ENCODE measurements at places on chromosomes 4 and X.

DNA sequence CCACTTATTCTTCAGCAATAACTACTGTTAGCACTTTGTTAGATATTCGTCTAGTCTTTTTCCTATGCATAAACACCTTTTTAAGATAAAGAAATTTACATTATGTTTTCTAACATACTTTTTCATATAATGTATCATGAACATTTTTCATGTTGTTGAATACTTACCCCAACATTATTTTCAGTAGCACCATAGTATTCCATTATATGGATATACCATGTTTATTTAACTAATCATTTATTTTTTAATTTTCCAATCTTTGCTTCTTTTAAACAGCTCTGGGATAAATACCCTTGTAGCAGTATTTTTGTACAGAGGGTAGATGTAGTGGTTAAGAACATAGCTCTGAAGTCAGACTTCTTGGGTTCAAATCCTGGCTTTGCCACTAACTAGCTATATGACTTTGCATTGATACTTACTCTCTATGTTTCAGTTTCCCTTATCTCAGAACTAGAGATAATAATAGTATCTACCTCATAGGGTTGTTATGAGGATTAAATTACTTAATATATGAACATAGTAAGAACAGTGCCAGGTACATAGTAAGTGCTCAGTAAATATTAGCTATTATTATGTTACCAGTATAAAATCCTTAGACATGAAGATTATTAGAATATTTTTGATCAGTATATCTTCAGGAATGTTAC, 11.3 kb downstream of the EXOC1 start:
- DNase-seq: no peak

DNA sequence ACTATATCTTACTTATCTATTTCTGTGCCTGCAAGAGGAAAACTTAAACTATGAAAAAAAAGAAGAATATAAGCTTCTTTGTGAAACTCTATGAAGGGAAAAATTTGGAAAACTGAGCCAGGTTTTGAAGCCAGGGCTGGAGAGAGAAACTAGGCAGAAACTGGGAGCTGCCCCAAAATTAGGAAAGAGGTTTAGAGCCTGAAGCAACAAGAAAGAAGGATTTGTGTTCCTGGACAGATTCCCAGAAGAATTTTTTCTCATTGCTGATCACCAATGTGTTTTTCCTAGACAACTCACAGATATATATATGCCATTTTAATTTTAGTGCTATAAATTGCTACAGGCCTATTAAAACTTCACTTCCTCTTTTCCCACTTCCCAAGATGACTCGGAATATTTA, 245.0 kb upstream of the GEMIN8 start:
- DNase-seq: no peak

DNA sequence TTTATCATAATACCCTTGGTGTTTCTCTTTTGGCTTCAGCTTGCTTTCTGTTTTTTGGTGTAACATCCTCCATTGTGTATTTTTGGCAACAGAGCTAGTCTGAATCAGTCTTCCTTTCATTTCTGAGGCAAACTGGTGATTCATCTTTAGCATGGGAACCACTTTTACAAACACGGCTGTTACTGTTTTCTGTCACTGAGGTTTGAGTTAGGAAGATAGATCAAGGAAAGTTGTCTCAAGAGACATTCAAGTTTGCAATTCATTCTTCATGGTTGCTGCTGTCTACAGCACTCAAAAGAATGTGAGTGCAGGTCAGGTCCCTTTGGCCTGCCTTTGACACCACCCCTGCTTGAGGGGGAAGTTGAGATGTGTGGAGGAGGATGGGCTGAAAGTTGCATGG, 36.3 kb downstream of the IL21 start:
- no peak for DNase-seq

DNA sequence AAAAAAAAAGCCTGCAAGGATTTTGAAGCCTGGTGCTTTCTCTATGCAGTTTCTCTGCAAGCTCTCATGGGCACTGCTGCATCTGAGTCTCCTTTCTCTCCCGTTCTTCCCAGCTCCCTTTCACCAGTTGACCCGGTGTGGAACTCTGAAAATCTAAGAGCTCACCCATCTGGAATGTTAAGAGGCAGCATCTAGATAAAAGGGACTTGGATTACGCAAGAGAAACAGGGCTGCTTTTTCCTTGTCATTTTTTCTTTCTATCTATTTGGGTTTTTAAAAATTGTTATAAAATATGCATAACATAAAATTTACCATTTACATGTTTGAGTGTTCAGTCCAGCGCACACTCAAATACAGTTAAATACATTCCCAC, 95.2 kb upstream of the RPS6KA3 start:
- no peak for DNase-seq

DNA sequence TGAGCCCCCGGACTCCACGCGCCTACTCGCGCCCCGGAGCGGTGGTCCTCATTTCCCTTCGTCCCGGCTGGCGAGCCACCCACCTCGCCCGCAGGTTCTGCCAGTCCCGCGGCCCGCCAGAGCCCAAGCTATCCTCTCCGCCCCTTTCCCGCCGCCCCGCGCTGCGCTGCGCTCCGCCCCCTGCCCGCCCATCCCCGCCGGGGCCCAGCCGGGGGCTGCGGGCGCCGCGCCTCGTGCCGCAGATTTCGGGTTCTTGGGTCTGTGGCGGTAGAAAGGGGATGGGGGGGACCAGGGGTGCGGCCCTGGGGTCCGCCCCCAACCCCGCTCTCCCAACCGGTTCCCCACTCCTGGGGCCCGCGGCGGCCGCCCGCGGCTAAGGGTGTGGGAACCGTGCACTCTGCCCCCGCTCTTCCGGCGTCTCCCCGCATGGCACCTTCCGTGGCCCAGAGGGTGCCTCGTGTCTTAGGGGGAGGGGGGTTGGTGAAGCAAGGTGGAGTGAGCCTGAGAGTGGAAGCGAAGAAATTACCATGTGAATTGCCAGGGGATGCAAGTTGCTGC, 650.8 kb upstream of the DIPK2B start:
- no peak for DNase-seq

GRCh38 chr4:188714501-188714900, 575.3 kb downstream of the TRIML1 start:
- DNase-seq: no peak

DNA sequence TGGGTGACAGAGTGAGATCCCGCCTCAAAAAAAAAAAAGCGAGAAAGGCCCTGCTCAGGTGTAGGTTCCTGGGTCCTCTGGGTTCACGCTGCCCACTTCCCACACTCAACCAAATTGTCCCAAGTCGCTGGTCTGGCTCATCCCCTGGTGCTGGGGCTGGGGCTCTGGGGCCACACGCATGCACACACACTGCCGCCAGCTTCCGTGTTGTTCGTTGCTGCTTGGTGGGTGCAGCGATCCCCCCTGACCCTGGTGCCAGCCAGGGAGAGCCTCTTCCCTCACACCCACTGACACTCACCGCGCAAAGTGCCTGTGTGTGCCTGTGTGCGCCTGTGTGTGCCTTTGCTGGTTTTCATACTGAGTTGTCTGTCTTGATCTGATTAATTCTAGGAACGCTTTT, 124.1 kb upstream of the NKX1-1 start:
- no peak for DNase-seq

- DNase-seq: no peak
Observed at GRCh38 chr4:158894826-158895225, 126.0 kb downstream of the FNIP2 start.

GRCh38 chr4:24867251-24867650, 45.6 kb downstream of the CCDC149 start:
- DNase-seq: no peak

DNA sequence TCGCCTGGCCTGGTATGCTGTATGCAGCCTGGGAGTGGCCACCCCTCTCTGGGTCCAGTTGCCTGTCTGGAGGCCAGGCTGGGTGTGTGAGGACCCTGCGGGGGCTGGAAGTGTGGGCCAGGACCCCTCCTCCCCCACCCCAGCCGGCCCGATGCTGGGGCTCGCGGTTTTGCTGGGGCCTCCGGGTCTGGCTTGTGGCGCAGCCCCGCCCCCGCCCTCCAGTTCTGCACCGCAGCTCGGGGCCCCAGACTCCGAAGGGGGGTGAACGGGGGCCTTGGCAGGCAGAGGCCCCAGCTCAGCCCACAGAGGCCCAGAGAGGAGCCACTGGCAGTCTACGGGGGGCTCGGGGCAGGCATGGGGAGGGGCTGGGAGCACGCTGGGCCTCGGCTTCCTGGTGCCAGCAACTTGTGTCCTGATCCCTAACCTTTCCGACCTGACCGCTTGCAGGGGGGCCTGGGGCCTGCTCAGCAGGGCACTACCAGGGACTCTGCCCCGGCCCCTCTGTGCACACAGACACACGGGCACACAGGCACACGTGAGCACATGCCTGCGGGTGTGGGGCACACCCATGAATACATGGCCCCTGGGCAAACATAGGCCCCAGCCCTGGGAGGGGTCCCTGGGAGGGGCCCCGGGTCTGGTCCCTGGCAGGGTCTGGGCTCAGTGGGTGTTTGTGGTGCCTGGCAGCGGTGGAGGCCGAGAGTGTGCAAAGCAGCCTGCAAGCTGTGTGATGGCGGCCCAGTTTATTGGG, 21.4 kb upstream of the FGFR3 start:
- no peak for DNase-seq

GRCh38 chr4:176156656-176157055, 38.7 kb downstream of the SPATA4 start:
- DNase-seq: no peak

DNA sequence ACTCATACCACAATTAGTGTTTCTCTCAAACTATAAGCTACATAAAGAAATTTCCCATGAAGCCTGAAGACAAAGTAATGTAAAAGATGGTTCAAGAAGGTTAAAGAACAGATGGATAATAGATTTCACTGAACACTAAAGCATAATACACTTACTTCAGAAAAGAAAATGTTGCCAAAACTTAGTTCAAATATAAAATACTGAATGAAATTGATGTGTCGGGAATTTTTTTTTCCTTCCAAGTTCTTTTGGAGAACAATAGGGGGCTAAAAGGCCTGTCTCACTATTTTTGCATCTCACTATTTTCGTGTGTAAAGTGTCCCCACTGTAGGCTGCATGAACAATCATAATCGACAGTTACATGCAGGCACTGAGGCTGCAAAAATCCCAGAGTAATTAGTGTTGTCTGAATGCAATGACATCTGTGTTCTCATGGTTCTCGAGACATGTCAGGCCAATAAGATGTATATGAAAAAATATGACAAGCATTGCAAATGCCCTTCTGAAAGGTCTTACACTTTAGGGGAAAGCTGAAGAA, 11.9 kb upstream of the MAB21L2 start:
- DNase-seq: no peak

DNA sequence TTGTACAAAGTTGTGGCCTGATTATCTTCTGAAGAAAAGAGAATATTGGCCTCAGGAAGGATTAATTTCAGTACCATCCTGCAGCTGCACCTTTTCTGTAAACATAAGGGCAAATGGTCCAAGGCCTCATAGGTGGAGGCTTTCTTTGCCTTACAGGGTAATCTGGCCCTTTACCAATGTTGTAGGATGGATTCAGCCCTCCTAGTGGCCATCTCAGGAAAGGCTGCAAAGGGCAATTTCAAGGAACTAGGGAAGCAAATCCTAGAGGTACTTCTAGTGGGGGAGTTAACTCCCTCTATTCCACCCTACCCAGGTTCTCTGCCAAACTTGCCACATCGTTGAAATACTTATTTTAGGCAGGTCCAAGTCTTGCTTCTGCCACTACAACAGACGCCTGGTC, 57.6 kb downstream of the UGT2B11 start:
- no peak for DNase-seq

DNA sequence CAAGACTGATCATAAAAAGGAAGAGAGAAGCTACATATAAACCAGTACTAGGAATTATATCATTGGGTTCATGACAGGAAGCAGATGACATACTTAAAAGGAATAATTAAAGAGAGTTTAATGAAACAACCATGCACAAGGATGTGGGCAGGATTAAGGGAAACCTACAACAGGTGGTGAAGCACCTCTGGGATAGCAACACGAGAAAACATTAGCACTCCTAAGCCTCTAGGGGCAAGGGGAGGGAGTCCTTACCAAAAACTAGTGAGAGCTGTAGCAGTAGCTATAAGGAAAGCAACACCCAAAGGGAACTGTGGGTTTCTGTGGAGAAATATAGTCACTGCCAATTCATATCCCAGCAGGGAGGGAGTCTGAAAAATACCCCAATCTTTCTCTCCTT, 7.2 kb upstream of the THOC2 start:
- no peak for DNase-seq

DNA sequence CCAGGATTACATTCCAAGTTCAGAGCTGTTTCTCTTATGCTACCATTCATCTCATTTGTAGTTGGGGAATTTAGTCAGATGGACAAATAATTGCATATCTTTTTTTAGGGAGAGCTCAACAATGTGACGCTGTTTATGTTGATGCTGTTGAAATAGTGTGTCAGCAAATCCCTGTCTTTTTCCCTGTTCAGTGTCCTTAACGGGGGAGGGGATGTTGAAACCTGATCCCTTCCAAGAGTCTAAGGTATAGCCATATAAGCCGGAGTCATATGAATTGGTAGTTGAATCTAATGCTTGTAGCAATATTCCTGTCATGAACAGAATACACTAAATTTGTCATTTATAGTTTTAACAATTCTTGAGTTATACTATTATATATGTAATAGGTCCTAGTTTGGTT, 293.5 kb upstream of the FAT1 start:
- DNase-seq: no peak

DNA sequence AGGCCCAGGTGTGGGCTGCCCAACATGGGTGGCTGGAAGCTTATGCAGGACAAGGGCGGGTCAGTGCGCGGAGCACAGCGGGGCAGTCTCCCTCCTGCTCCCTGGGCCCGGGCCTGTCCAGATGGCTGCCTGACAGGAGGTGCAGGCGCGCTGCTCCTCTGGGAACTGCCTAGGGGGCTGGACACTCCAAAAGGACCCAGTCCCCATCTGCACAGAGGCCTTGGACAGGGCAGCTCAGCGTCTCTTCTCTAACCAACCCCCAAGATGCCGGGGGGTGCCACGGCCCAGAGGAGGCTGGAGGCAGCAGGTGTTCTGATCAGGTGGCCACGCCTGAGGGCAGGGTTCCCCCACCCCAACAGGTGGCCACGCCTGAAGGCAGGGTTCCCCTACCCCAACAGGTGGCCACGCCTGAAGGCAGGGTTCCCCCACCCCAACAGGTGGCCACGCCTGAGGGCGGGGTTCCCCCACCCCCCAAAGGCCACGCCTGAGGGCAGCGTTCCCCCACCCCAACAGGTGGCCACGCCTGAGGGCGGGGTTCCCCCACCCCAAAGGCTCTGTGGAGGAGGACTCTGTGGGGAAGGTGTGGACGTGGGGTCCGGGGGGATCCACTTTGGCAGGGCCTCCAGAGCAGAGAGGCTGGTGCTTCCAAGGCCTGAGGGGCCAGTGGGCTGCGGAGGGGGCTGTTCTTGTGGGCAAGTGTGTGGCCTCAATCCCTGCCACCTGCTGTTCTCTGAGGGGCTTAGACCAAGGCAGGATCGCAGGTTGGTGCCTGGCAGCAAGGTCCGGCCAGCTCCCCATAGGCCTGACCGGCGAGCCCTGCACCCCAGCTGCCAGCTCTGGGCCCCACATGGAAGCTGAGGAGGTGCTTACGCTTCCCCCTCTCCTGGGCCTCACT, 36.1 kb downstream of the CPLX1 start:
- no peak for DNase-seq

All from DMS79 (cell line).